ENCODE measurements at places on chromosomes 3 and 15. TPM values are rescaled to one million over a fixed set of nuclear protein-coding genes. Genes with fewer than 3 reads are reported as not detected.

DNA sequence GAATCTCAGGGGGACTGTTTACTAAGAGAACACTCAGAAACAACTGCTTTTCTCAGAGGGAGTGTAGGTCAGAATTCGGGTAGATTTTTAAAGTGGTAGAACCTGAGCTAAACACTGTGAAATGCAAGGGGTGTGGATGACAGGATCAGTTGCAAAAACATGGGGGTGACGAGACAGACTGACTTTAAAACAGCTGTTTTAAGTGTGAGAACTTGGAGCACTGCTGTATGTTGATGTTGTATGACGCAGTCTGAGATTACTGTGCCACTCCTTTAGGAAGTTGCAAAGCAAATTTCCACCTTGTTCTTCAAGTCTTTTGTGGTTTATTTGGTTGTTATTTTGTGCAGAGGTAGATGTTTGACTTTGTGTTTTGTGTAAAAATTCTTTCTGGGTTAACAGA is 36.8 kb upstream of the DIPK2A start:
- H3K36me3 ChIP-seq: no peaks in the 10 kb centered on the region
- H3K27me3 ChIP-seq: no peaks in the 10 kb centered on the region
- no peak for DNase-seq
- H3K4me1 ChIP-seq: no peaks in the 10 kb centered on the region
- H3K4me3 ChIP-seq: no peak overlapping the region

- DNase-seq: no peak
- H3K27ac ChIP-seq: no peak overlapping the region
- H3K36me3 ChIP-seq: no peaks in the 10 kb centered on the region
- H3K4me3 ChIP-seq: no peak overlapping the region
- no peaks in the 10 kb centered on the region for H3K4me1 ChIP-seq
These were observed 143.9 kb downstream of the GABRB3 start for GRCh38 chr15:26628879-26629529.

DNA sequence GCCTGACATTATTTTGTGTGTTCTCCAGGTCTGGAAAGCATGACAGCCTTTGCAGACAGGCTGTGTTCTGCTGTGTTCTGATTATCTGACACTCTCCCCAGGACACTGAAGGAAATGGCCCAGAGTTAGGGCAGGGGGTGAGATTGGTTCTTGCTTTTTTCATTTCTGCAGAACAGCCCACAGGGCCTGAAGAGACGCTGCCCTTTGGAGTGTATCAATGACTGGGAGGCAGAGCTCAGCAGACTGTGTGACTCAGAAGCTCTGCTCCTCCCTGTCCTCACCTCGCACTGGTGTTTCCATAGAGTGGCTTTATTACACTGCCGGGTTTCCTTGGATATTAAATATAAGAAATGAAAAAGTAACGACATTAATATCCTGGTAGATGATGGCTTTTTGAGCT is 523.6 kb downstream of the NTRK3 start:
- H3K27ac ChIP-seq: no peak overlapping the region
- no peak overlapping the region for H3K4me3 ChIP-seq
- DNase-seq: no peak
- no peaks in the 10 kb centered on the region for H3K27me3 ChIP-seq
- no peaks in the 10 kb centered on the region for H3K36me3 ChIP-seq

GRCh38 chr3:25463836-25464418 is 35.9 kb downstream of the RARB start:
- H3K36me3 ChIP-seq: no peaks in the 10 kb centered on the region
- no peak for DNase-seq
- H3K27ac ChIP-seq: no peak overlapping the region
- no peaks in the 10 kb centered on the region for H3K27me3 ChIP-seq
- H3K4me1 ChIP-seq: no peaks in the 10 kb centered on the region

DNA sequence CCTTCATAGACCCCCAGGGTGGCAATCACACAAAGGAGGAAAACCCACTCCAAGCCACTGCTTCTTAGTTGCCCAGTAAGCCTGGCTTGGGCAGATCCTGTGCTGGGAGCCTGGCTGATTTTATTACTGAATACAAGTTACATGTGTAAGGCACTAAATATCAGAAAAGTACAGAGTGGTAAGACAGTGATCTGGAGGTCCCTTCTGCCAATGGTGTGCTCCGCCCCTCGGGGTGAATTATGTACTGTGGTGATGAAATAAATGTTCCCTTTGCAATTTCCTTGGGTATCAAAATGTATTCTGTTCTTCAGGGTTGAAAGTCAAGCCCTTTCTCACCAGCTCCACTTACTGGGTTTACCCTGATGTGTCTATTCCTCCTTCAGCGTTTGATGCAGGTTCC is 38.8 kb downstream of the EID1 start:
- H3K4me1 ChIP-seq: no peaks in the 10 kb centered on the region
- no peak overlapping the region for H3K4me3 ChIP-seq
- H3K36me3 ChIP-seq: no peaks in the 10 kb centered on the region

DNA sequence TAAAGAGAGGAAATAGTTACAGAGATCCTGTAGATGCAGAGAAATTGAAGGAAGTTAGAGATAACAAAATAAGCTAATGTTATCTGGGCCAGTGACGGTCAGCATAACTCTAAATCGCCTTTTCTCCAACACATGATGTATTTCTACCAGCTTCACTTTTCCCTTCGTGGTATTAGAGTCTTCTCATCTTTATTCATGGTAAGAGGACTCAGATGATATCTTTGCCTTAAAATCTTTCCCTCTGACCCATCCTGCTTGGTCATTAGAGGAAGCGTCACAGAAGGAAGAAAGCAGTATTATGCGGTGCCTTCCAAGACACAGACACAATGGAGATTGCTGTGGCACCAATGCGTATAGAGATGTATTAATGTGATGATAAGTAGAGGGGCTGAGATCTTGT is 320.7 kb upstream of the GOLIM4 start:
- no peaks in the 10 kb centered on the region for H3K36me3 ChIP-seq
- DNase-seq: no peak
- H3K27ac ChIP-seq: no peak overlapping the region
- no peaks in the 10 kb centered on the region for H3K4me1 ChIP-seq

- DNase-seq: no peak
- no peaks in the 10 kb centered on the region for H3K36me3 ChIP-seq
- no peaks in the 10 kb centered on the region for H3K4me1 ChIP-seq
- peaks cover 6% of the 10 kb centered on the region for H3K27me3 ChIP-seq
These were observed 94.7 kb downstream of the SSR3 start for GRCh38 chr3:156460206-156460611.

TPRG1 gene
- polyA plus RNA-seq: 11.0 TPM

Measured in CD4-positive, alpha-beta memory T cell (primary cell).